ENCODE measurements at places on chromosomes 5 and 9.

GRCh38 chr5:157290156-157290980 is 24.4 kb downstream of the CYFIP2 start:
- DNase-seq = no peak

GRCh38 chr5:54251981-54252380 is 58.4 kb downstream of the ARL15 start:
- no peak for DNase-seq

- no peak for DNase-seq
Measured at GRCh38 chr5:151889614-151890013, 35.0 kb downstream of the GLRA1 start.

DNA sequence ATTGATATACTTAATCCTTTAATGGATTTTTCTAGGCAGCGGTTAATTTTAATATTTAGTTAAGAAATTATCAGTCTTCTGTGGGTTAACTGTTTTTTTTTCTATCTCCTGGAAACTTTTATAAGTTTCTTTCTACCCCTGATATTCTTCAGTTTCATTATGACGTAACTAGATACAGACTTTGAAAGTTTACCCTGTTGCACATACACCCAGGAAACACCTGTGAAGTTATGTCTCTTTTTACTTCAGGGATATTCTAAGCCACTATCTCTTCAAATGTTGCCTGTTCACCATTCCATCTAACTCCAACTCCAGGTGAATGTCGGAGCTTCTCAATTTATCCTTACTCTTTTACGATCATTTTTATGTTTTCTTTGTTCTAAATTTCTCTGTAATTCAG is 329.0 kb downstream of the ICE1 start:
- no peak for DNase-seq

GRCh38 chr9:130872912-130873503 is 23.6 kb downstream of the QRFP start:
- no peak for DNase-seq

DNA sequence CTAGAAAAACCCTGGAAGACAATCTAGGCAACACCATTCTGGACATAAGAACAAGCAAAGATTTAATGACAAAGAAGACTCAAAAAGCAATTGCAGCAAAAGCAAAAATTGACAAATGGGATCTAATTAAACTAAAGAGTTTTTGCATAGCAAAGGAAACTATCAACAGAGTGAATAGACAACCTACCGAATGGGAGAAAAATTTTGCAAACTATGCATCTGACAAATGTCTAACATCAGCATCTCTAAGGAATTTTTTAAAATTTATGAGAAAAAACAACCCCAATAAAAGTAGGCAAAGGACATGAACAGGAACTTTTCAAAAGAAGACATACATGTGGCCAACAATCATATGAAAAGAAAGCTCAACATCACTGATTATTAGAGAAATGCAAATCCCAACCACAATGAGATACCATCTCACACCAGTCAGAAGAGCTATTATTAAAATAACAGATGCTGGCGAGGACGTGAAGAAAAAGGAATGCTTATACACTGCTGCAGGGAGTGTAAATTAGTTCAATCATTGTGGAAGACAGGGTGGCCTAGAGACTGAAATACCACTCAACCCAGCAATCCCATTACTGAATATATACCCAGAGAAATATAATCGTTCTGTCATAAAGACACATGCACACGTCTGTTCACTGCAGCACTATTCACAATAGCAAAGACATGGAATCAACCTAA is 3.8 kb downstream of the MOCS2 start:
- DNase-seq = no peak

DNA sequence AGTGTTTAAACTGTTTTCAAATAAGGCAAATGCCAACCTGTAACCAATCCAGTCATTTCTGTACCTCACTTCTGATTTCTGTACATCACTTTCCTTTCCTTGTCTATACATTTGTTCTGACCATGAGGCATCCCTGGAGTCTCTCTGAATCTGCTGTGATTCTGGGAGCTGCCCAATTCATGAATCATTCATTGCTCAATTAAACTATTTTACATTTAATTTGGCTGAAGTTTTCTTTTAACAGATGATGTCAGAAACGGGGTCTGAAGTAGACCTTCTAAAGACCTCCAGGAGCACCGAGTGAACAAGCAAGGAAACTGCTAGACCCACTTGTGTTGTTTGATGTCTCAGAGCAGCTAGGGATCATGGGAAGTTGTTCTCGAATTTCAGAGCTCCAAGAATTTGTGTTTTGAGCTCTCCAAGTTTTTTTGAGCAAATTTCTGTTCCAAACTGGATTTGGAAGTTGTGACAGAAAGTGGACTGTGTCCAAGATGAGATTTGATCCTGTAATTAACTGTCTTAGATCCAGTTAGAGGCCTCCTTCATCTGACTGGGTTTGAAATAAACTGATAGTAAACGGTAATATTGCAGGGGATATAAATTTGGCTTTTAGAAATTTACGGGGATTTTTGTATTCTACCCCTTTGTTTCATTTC is 490.8 kb upstream of the ST8SIA4 start:
- no peak for DNase-seq

Data from stimulated activated CD4-positive, alpha-beta T cell treated with anti-CD3 and anti-CD28 coated beads, Interleukin-15, amount 100 ng/mL, for 1 hour (primary cell).